ENCODE measurements at places on chromosomes 2 and 18. TPM values are rescaled to one million over a fixed set of nuclear protein-coding genes. Genes with fewer than 3 reads are reported as not detected.

- no peak for DNase-seq
These were observed 86.3 kb downstream of the PMS1 start for GRCh38 chr2:189870381-189871085.

UXS1 gene
- 23.2 TPM for total RNA-seq

DNA sequence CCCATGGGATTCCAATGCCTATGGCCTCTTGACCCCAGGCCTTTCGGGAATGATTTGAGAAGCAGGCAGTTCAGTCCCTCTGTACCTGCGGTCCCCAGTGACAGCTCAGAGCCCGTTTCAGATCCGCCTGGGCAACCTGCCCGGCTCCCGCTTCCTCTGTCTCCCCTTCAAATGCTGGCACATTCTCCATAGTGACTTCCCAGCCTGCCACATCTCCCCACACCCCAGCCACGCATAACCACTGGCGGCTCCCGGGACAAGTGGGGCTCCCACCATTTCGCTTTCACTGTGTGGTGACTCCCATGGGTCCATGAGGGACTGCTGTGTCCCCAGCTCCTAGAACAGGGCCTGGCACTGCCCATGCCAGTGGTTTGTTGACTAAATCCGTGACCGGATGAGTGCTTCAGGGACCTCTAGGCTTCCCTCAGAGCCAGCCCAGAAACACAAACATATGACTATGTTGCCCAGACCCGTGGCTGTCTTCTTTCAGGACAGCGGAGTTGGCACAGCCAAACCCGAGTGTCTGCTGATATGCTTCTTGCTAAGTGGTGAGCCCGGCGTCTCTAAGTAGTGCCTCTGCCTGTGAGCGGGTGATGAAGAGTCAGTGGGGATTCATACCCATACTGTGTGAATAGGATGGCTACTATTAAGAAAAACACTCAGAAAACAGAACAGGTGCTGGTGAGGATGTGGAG, 91.2 kb downstream of the GLI2 start:
- DNase-seq: no peak

DNA sequence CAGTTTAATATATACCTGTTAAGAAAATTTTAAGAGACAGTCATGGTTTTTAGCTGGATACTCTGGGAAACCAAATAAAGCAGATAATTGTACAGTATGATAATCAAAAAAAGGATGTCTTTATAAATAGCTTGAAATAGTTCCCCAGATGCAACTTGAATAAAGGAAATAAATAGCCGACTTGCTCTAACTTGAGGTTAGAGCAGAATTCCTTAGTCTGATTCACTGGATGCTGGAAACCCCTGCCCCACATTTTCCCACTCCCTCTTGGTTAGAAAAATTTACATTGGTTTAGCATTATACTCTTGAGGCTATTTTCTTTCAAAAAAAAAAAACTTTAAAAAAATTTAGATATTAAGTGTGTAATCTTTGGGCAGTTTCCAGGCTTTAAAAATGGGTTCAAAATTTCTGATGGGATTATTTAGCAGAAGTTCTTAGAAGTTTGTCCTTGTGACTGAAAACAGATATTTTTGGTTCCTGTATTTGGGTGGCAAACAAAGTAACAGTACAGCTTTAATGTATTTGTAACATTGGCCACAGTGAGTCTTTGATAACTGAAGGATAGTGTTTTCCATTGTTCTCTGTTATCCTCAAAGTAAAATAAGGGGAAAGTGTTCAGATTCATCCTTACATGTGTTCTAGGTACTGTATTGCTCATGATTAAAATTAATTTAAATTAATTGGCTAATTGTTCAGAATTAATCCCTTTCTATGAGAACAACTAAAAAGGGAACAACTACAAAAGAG, 39.6 kb downstream of the ITGAV start:
- DNase-seq: no peak

LRRTM4 gene
- not detected for total RNA-seq

DNA sequence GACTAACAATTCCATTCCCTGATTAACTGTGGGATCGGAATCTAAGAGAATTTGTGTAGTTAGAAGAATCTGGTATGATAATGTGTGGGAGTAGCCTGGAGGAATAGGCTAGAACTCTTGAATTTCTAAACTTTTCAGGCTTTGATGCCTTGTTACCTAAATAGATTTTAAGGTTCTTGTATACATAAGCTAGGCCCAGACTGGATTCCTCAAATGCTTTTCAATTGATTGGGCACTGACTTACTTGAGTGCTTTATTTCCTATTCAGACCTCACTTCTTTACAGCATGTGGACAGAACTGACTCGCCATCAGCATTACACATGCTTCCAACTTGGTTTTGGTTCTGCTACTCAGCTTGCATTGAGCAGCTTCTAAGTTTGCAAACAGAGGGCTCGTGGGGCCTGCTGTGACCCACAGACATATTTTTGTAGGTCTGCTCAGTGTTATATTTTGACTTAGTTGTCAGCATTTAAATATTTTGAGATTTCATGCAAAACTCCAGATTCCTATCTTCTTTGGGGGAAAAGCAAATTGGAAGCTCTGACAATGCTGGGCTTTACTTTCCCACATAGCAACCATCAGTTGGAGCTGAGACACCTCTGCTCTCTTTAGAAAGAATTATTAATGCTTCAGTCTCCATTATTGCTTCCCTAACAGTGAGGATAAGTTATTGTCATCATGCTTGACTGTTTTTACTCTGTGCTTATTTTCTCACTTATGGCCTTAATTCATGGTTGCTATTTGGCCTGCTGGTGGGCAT, 5.7 kb downstream of the PARD3B start:
- no peak for DNase-seq

- no peak for DNase-seq
These were observed 22.3 kb downstream of the CCBE1 start for GRCh38 chr18:59674903-59675270.
